ENCODE measurements at places on chromosomes 12 and 14. TPM values are rescaled to one million over a fixed set of nuclear protein-coding genes. Genes with fewer than 3 reads are reported as not detected.

DNA sequence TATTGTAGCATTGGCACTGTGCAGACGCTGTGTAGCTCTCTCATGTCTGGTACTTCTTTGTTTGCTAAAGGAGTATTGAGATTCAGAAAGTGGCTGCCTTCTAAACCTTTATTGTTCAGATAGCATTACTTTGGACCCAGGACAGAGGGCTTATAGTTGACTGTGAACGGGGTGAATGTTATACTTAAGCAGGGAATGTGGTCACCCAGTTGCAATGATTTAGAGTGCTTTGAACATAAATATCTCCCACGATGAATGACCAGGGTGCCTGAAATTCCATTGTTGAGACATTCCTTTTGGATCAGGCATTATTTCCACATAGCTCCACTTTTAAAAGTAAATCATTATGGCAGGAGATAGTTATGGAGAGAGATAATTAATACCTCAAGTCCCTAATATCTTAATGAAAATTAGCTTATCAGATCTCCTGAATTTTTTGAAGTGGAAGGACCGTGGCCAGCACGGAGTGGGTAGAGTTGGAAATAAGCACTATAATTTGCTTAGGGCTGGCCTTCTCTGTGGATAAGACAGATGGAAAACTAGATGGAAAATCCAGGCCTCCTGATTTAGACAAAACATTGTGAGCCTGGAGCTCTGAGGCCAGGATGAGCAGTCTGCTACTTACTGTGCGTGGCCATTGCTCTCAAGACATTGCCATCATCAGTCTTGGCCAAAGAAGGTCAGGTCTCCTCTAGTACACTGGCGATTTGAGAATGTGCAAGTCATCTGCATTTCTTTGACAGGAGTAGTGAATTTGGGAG, 114.5 kb downstream of the ETV6 start:
- no peak for DNase-seq

DNA sequence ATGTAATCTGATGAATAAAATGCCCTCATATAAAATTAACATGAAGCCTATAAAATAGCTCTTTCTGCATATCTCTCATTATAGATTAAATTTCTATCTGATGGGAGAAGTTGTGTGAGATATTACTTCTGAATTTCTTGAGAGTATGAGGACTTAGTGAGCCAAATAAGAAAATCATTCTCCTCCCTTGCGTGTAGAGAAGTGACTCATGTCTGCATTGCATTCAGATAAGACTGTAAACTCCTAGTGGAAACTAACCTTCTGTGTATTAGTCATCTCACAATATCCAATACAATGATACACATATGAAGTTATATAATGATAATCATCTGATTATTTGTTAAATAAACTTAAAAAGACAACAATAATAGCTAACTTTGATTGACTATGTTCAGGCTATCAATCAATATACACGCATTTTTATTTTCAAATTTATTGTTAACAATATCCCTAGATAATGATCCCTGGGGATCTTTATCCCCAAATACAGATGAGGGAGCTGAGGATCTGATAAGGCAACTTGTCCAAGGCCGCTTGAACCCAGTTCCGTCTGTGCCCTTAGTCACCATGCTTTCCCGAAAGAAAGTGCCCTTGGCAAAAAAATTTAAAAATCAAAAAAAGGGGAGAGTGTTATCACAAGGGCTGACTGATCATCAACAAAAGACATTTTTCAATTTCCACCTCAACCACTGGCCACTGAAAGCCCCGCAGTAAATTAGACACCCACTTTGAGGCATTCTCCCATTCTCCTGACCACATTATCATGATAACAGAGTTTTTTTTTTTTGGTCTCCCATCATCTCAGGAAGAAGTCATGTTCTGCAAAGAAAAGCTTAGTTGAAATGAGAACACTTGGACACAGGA, 189.2 kb upstream of the RASSF8 start:
- DNase-seq, result no peak

- no peak for DNase-seq
These were observed 80.8 kb downstream of the C14orf132 start for GRCh38 chr14:96119947-96120346.

DNA sequence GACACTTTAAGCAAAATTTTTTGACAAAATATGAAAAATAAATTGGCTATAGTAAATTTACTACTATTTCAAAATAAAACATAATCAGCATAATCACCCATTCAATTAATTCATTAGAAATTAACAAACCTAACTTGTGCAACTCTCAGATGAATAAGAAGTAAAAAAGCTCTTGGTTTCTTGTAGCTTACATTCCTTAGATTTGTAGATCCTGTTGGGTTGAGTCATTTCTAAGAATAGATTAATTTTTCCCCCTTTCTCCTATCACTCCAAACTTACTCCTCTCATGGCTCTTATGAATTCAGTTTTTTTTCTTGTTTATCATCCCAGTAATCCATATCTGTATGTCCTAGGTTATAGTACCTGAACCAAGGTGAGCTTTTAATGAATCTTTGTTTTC, 230.9 kb upstream of the LRIG3 start:
- DNase-seq, result no peak

- DNase-seq, result no peak
These were observed 290.2 kb upstream of the FKBP4 start for GRCh38 chr12:2504577-2504976.

Gene PSMD9
- polyA plus RNA-seq, result 89.4 TPM

- DNase-seq, result no peak
These were observed 238.0 kb upstream of the SLC16A7 start for GRCh38 chr12:59357811-59358210.

DNA sequence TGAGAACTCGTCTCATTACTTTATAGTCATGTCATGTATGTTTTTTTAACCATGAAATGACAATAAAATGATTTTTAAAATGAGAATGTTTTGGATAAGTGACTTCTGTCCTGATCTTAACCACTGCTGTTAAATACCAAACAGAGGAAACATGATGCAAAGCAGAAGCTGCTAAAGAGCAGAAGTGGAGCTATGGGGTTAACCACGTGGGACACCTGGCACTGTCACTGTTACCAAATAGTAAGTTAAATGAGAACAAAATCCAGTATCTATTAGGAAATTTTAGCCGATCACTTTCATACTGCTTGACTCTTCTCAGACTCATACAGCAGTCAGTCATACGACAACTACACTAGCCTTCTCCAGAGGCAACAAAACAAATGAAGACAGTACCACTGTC, 82.4 kb downstream of the SCAF11 start:
- no peak for DNase-seq

GRCh38 chr12:81167694-81168093, 89.8 kb downstream of the ACSS3 start:
- DNase-seq, result no peak

DNA sequence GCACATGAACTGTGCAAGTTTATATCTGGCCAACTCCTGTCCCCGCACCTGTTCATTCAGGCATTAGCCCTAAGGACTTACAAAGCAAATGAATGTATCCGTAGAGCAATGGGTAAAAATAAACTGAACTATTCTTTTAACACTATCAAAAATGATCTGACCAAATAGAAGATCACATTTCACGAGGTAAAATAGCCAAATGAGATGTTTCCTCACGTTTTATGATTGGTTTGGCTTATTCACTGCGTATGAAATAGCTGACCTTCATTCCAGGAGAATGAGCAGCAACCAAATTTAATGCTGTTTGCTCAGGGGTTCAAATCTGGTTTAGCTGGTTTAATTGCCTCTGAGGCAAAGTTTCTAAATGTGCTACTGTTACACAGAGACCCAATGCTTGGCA, 216.0 kb upstream of the EEA1 start:
- no peak for DNase-seq

Gene TEX22
- 0.15 TPM for polyA plus RNA-seq

Gene HOXC12
- not detected for polyA plus RNA-seq

DNA sequence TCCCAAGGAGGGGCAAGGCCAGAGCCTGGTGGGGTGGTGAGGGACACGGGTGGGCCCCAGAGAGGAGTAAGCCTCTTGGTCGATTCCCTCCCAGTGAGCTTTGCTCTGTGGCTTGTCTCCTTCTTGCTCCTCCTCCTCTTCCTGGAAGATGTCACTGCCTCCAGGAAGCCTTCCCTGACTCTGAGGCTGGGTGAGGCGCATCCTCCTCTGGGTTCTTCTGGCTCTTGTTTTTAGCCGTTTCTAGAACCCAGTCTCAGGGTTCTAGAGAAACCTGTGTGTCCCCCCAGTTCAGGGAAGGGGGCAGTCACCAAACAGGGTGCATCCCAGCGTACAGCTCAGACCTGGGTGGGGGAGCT, 12.6 kb downstream of the KIF26A start:
- no peak for DNase-seq

GRCh38 chr14:39419272-39419671, 13.0 kb downstream of the FBXO33 start:
- no peak for DNase-seq

Gene KCNH3
- polyA plus RNA-seq, result 5.7 TPM

- DNase-seq, result no peak
These were observed 36.3 kb upstream of the STK38L start for GRCh38 chr12:27207615-27208413.

Gene AICDA
- polyA plus RNA-seq, result not detected

GRCh38 chr12:716506-716905, 35.9 kb upstream of the WNK1 start:
- no peak for DNase-seq

DNA sequence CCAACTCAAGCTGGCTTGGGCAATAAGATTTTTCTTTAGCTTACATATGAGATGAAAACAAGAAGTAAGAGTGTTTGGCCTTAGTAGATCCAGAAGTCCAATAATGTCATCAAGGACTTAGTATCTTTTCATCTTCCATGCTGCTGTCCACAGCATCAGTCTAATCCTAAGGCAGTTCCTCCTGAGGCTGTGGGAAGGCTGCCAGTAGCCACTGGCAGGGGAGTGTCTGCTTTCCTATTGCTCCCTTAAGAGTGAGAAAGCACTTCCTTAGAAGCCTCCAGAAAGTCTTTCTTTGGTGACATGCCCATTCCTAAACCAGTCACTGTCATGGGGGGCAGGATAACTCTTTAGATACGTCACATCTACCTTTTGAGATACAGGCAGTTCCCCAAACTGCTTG, 317.7 kb downstream of the BMP4 start:
- no peak for DNase-seq

Gene IL22
- polyA plus RNA-seq, result not detected

DNA sequence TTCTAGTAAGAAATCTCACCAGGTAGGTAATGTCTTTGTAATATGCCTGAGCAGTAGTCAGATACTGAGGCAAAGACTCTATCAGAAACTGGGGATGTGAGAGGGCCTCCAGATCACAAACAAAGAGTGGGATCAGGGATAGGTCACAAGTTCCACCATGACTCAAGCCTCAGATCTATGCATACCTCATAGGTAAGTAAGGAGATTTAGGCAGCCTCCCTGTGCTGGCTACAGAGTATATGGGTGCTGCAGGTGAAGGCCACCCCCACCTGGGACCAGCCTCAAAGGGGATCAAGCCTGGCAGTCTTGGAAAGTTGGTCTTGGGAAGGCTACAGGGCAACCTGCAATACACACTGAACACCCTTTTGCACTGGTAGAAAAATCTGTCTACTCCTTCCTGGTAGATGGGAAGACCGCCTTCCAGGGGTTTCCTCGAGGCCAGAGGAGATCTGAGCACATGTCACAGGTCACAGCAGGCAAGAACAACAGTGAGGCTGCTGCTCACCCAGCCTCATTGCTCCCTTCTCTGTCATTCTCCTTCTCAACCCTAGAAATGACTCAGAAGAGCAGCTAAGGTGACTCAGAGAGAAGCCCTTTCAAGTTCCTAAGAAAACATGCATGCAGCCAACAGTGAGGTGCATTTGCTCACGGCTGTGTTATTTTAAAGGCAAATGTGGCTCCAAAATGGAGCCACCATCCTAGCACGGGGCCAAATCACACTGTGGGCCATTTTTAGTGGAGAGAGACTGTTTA, 143.4 kb upstream of the CDKN3 start:
- DNase-seq, result no peak

Gene ZC3H10
- polyA plus RNA-seq, result 1.3 TPM

Gene ACTN1
- 267 TPM for polyA plus RNA-seq

GRCh38 chr14:68877993-68878575, 85.2 kb upstream of the ZFP36L1 start:
- no peak for DNase-seq

GRCh38 chr14:104968541-104969401, 9.4 kb downstream of the AHNAK2 start:
- no peak for DNase-seq

Gene ESPL1
- polyA plus RNA-seq, result not detected

GRCh38 chr12:13208533-13209435, 12.3 kb downstream of the EMP1 start:
- DNase-seq, result no peak
